ENCODE measurements at places on chromosomes 2 and 18. TPM values are rescaled to one million over a fixed set of nuclear protein-coding genes. Genes with fewer than 3 reads are reported as not detected.

GRCh38 chr2:181456660-181457120 lies 496 bp upstream of the ITGA4 start:
- H3K4me3 ChIP-seq, result peak overlapping the region; percentile 90
- peaks cover 41% of the 10 kb centered on the region for H3K4me1 ChIP-seq
- DNase-seq, result no peak
- H3K27me3 ChIP-seq, result peaks cover 3% of the 10 kb centered on the region

Gene SFT2D3
- 3.2 TPM for total RNA-seq

Gene LIPG
- not detected for total RNA-seq

Gene UGT1A4
- not detected for total RNA-seq

Gene AMER3
- total RNA-seq, result not detected

Gene ANKAR
- 2.1 TPM for total RNA-seq

Gene NR4A2
- total RNA-seq, result 2.2 TPM

GRCh38 chr2:240569998-240570530 lies 1.8 kb downstream of the RNPEPL1 start:
- no peak overlapping the region for H3K27ac ChIP-seq
- no peaks in the 10 kb centered on the region for H3K36me3 ChIP-seq
- DNase-seq, result no peak
- H3K27me3 ChIP-seq, result peaks cover 2% of the 10 kb centered on the region
- no peak overlapping the region for H3K4me3 ChIP-seq
